Thyroid gland (tissue), 4 donors: ENCODE measurements at places on chromosomes 12 and 14. TPM values are rescaled to one million over a fixed set of nuclear protein-coding genes. Genes with fewer than 3 reads are reported as not detected.

DNA sequence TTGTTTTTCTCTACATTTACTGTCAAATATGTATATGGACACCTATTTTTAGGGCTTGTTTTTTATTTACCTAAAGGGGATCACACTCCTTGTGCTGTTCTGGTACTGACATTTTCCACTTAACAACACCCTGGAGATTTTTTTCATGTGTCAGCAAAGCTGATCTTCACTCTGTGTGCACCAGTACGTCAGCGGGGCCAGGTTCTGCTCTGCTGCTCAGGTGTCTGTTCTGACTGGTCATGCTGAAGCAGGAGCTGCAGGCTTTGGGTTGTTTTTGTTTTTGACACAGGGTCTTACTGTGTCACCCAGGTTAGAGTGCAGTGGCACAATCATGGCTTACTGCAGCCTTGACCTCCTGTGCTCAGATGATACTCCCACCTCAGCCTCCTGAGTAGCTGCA, 81.9 kb upstream of the CCND2 start:
- H3K4me3 ChIP-seq, result no peak overlapping the region
- no peaks in the 10 kb centered on the region for H3K36me3 ChIP-seq
- no peak overlapping the region for H3K27ac ChIP-seq
- no peaks in the 10 kb centered on the region for H3K4me1 ChIP-seq
- DNase-seq, result peak; percentile 59

DNA sequence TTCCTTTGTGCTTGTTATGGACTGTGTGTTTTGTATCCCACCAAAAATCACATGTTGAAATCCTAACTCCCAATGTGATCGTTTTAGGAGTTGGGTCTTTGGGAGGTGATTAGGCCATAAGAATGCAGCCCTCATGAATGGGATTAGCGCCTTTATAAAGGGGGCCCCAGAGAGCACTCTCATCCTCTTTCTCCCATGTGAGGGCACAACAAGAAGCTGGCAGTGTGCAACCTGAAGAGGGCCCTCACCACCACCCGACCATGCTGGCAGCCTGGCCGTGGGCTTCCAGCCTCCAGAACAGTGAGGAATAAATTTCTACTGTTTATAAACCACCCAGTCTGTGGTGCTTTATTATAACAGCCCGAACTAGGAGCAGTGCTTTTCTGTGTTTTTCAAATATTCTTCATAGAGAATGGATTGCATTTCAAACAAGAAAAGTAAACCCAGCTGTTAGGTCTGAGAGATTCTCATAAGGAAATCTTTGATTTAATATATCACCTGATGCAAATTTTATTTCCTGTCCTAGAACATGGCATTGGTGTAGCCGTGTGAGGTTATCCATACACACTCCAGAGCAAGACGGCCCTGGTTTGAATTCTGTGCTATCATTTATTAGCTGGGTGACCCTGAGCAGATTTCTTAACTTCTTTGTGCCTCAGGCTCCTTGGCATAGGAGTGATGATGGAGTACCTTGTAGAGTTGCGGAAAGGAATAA, 27.8 kb downstream of the HSPB8 start:
- H3K4me3 ChIP-seq, result no peak overlapping the region
- H3K27me3 ChIP-seq, result no peaks in the 10 kb centered on the region
- no peak for DNase-seq
- peaks cover 10% of the 10 kb centered on the region for H3K4me1 ChIP-seq
- H3K27ac ChIP-seq, result no peak overlapping the region
- H3K36me3 ChIP-seq, result no peaks in the 10 kb centered on the region

GRCh38 chr12:26701604-26702215, 131.3 kb downstream of the ITPR2 start:
- DNase-seq, result no peak
- H3K36me3 ChIP-seq, result no peaks in the 10 kb centered on the region
- no peak overlapping the region for H3K27ac ChIP-seq
- no peaks in the 10 kb centered on the region for H3K4me1 ChIP-seq

GRCh38 chr12:8038659-8039114, 6.2 kb downstream of the FOXJ2 start:
- peaks cover 53% of the 10 kb centered on the region for H3K4me1 ChIP-seq
- no peak overlapping the region for H3K27ac ChIP-seq
- DNase-seq, result peak; percentile 92
- no peak overlapping the region for H3K4me3 ChIP-seq
- H3K27me3 ChIP-seq, result no peaks in the 10 kb centered on the region

GRCh38 chr12:120980800-120981368, 2.5 kb downstream of the HNF1A start:
- H3K4me3 ChIP-seq, result no peak overlapping the region
- no peak for DNase-seq
- H3K27me3 ChIP-seq, result no peaks in the 10 kb centered on the region
- no peaks in the 10 kb centered on the region for H3K4me1 ChIP-seq

TESPA1 gene
- 0.83 TPM for total RNA-seq

DLGAP5 gene
- not detected for total RNA-seq

DNA sequence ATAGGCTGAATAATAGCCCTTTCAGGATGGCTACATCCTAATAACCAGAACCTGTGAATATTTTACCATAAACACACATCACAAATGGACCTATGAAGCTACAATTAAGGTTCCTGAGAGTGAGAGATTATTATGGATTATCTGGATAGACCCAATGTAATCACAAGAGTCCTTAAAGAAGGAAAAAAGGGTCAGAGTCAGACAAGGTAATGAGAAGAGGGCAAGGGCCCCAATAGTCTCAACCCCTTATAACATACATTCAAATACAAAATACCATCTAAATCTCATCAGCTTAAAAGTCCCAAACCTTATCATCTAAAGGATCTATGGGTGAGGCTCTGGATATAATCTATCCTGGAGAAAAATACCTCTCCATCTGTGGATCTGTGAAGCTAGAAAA, 64.7 kb downstream of the GARIN6 start:
- H3K4me1 ChIP-seq, result no peaks in the 10 kb centered on the region
- H3K36me3 ChIP-seq, result no peaks in the 10 kb centered on the region
- DNase-seq, result no peak
- H3K4me3 ChIP-seq, result no peak overlapping the region
- no peaks in the 10 kb centered on the region for H3K27me3 ChIP-seq

KRT82 gene
- not detected for total RNA-seq

OR11H7 gene
- total RNA-seq, result not detected

DNA sequence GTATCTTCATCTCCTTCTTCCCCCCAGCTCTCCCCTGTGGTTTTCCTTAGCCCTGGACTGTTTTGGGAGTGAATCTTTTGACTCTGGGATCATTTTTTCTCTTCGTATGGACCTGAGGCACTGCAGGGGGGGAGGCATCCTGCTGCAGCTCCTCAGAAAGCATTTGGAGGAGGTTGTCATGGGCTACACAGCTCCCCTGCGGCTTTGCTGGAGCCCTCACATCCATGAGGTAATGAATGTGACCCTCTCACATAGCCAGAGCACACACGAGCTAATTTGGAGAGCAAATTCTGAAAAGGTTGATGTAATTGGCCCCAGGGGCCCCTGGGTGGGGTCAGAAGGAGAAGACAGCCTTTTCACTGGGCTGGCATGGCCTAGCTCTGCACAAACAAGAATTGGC, 110.9 kb downstream of the PAH start:
- H3K27me3 ChIP-seq, result no peaks in the 10 kb centered on the region
- H3K27ac ChIP-seq, result no peak overlapping the region
- H3K4me1 ChIP-seq, result no peaks in the 10 kb centered on the region
- H3K36me3 ChIP-seq, result no peaks in the 10 kb centered on the region
- H3K4me3 ChIP-seq, result no peak overlapping the region

DNA sequence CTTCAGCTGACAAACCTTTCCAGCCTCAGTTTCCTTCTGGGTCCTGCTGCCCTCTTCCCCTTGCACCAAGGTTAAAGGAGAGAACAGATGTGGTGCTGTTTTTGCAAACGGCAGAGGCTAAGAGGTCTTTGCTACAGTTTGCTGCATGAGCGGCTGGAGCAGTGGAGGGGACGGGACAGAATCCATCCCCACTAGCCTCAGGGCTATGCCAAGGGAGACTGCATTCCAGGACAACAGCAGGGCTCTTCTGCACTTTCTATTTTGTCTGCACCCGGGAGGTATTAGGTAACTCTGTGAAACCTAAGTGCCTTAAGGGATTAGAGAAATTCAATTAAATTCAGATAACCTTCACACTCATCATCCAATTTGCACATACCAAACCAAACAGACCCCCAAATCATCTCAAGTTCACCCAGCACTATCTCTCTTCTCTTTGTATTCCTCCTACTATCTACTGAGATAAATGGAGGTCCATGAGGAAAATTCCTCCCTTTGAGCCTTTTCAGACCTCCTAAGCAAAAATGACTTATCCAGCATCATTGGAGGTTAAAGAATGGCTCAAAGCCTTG, 103.8 kb upstream of the VRK1 start:
- DNase-seq, result no peak
- H3K4me3 ChIP-seq, result no peak overlapping the region
- no peaks in the 10 kb centered on the region for H3K4me1 ChIP-seq
- no peaks in the 10 kb centered on the region for H3K36me3 ChIP-seq

DNA sequence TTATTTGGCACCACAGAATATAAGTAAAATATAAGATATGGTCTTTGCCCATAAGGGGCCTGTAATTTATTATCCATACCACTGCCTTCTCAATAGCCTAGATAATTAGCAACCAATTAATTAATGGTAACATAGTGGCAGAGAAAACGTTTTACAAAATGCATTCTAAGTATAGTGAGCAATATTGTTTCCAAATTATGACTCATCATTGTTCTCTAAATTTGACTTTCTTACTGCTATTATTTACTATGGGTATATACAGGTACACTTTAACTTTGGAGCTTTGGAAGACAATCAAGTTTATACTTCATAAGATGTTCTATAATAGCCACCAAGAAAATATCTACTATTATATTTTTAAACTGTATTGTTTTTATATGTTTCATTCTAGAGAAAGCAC, 26.7 kb downstream of the DCP1B start:
- no peaks in the 10 kb centered on the region for H3K27me3 ChIP-seq
- peaks cover 13% of the 10 kb centered on the region for H3K4me1 ChIP-seq
- no peak overlapping the region for H3K4me3 ChIP-seq
- no peak for DNase-seq
- no peaks in the 10 kb centered on the region for H3K36me3 ChIP-seq

GRCh38 chr14:69373104-69373503, 25.0 kb downstream of the ERH start:
- no peaks in the 10 kb centered on the region for H3K27me3 ChIP-seq
- DNase-seq, result no peak
- no peak overlapping the region for H3K4me3 ChIP-seq

DNA sequence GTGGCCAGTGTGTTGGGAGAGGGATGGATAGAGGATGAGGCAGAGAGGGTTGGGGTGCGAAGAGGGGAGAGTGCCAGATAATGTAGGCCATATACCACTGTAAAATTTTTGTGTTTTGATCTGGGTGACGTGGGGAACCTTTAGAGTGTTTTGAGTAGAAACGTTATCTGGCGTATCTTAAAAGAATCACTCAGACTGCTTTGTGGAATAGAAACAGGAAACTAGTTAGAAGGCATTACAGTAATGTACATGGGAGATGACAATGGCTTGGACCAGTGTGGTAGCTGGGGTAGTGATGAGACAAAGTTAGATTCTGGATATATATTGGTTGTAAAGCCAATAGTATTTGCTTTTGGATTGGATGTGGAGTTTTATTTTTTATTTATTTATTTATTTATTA, 20.6 kb downstream of the ATF1 start:
- H3K27me3 ChIP-seq, result no peaks in the 10 kb centered on the region
- H3K36me3 ChIP-seq, result no peaks in the 10 kb centered on the region
- H3K4me3 ChIP-seq, result no peak overlapping the region

DNA sequence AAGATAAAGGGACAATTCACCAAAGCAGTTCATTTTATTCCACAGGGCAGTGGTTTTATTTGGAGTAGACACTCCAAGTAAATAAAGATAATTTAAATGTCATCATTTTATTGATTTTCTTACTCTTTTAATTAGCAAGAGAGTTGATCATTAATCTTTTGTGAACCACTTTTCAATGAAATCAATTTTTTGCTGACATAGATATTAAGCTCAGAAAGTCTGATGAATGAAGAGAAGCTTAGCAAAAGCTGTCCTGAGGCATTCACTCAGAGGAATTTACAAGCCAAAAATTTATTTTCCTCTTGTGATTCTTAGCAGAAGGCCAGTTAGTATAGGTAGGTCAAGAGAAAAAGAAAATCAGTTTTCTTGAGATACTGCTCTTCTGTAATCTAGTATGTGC, 618.0 kb downstream of the CCER1 start:
- H3K27me3 ChIP-seq, result no peaks in the 10 kb centered on the region
- H3K27ac ChIP-seq, result no peak overlapping the region
- H3K36me3 ChIP-seq, result no peaks in the 10 kb centered on the region
- no peaks in the 10 kb centered on the region for H3K4me1 ChIP-seq
- DNase-seq, result no peak
- no peak overlapping the region for H3K4me3 ChIP-seq

- no peak overlapping the region for H3K4me3 ChIP-seq
- DNase-seq, result no peak
- H3K27me3 ChIP-seq, result no peaks in the 10 kb centered on the region
- no peak overlapping the region for H3K27ac ChIP-seq
Observed at GRCh38 chr12:96890331-96890730, 16.7 kb upstream of the NEDD1 start.

GRCh38 chr12:68065163-68065562, 75.9 kb downstream of the IFNG-AS1 start:
- no peaks in the 10 kb centered on the region for H3K27me3 ChIP-seq
- no peak overlapping the region for H3K27ac ChIP-seq
- H3K4me3 ChIP-seq, result no peak overlapping the region
- H3K4me1 ChIP-seq, result no peaks in the 10 kb centered on the region

- peaks cover 3% of the 10 kb centered on the region for H3K36me3 ChIP-seq
- H3K4me1 ChIP-seq, result no peaks in the 10 kb centered on the region
- H3K4me3 ChIP-seq, result no peak overlapping the region
- no peak overlapping the region for H3K27ac ChIP-seq
Observed at GRCh38 chr12:32617534-32617933, 61.6 kb upstream of the DNM1L start.
